Stimulated activated CD8-positive, alpha-beta memory T cell treated with anti-CD3 and anti-CD28 coated beads, Interleukin-4, amount 100 ng/mL, for 4 hours (primary cell): ENCODE measurements at places on chromosomes 6 and 20.

- DNase-seq: no peak
Observed at GRCh38 chr20:16397086-16397485, 176.2 kb downstream of the KIF16B start.

- no peak for DNase-seq
Observed at GRCh38 chr6:79874531-79875134, 72.7 kb downstream of the ELOVL4 start.

GRCh38 chr20:47701612-47702011 is 83.7 kb downstream of the SULF2 start:
- DNase-seq: no peak

- no peak for DNase-seq
Observed at GRCh38 chr20:54848262-54848661, 372.9 kb downstream of the DOK5 start.

GRCh38 chr20:31747640-31748039 is 8.6 kb downstream of the TPX2 start:
- DNase-seq: no peak

DNA sequence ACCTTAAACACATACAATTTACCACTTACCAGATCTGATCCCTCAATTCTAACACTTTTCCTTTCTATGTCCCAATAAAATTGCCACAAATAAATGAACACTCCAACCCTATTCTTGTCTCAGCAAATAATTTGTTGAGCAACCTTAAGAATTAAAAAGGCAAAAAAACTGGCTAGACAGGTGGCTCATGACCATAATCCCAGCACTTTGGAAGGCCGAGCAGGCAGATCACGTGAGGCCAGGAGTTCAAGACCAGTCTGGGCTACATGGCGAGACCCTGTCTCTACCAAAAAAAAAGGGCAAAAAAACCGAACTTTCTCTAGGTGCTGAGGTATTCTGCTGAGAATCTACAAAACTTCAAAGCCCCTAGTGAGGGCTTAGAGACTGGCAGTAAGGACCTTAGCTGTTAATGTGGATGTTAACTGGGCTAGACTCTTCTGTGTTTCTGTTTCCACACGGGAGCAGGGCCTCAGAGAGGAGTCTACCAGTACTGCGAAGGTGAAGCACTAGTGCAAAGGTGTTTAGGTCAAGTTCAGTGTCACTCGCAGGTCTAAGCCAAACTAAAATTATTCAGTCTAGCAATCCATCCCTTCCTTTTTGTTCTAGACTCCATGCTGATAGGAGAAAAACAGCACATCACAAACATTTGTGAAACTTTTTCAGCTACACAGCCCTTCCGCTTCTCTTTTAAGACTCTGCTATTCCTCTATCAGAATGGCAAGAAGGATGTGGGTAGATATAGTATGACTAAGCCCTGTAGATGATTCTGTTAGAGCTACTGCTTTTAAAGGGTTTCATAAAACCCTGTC is 2.6 kb downstream of the FASTKD5 start:
- no peak for DNase-seq

DNA sequence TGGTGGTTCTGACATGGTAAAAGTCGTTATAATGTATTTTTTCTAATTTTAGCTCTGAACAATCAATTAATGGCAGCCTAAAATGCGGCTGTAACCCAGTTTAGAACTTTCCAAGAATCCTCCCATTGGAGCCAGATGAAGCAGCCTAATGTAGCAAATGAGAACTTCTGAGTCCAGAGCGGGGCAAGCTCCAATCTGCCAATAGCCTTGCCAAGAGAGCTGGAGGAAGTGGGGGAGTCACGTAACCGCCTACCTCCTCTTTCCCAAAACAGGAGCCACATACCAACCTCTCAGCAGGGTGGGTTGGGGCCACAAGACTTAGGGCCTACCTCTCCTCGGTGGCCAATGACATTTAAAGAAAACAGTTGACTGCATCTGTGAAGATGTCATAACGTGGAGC is 230.6 kb downstream of the SOD2 start:
- DNase-seq: no peak

- DNase-seq: no peak
Observed at GRCh38 chr20:57399587-57400155, 8.5 kb downstream of the RBM38 start.

GRCh38 chr6:18545726-18546125 is 158.6 kb downstream of the RNF144B start:
- no peak for DNase-seq

GRCh38 chr6:63391203-63391970 is 71.6 kb upstream of the LGSN start:
- DNase-seq: no peak

DNA sequence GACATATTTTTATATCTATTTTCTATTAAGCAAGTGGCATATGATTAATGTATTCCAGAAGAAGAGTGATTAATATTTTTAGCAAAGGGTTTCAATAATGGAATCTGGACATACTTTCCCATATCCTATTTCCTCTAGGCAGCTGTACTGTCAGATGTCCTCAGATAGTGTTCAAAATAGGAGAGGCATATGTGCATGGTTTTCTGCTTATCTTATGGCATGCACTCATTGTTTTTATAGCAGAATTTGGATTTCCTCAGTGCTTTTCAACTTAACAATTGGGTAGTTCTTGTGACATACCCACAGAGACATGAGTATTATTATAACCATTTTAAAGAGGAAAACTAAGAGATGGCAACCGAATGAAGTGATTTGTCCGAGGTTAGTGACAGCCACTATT is 12.6 kb upstream of the SLC17A5 start:
- no peak for DNase-seq

GRCh38 chr6:37175332-37176267 is 5.6 kb downstream of the PIM1 start:
- no peak for DNase-seq

DNA sequence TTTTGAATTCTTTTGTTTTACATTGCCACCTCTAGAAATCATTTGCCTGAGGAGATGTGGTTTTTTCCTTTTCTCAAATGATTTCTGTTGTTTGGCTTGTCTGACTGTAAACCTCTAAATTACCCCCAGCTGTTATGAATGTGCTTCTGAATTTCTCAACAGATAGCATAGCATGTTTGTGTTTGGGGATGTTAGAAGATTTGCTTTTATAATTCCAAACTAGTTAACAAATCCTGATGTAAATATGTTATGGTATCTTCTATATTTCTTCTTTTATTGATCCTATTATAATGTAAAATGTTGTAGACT is 31.6 kb upstream of the EZR start:
- no peak for DNase-seq

DNA sequence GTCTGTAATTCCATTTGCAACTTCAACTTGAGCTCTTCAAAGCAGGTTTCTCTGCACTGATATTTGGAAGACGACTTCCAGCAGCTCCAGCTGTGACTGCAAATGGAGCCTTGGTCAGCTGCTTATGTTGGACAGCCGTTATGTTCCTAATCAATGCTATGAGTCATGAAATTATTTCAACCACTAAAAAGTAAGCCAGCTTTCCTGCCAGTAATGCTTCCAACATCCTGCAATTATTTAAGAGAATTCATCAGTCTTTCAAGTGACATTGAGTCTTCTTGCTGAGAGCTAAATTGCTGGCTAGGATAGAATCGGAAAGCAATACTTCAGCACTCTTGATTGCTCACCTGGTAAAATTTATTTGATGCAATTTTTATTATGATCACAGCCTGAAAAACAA is 375.7 kb downstream of the MMUT start:
- DNase-seq: no peak

GRCh38 chr6:105492706-105493673 is 90.1 kb upstream of the PREP start:
- no peak for DNase-seq

GRCh38 chr6:129901910-129902309 is 40.8 kb upstream of the TMEM244 start:
- no peak for DNase-seq

DNA sequence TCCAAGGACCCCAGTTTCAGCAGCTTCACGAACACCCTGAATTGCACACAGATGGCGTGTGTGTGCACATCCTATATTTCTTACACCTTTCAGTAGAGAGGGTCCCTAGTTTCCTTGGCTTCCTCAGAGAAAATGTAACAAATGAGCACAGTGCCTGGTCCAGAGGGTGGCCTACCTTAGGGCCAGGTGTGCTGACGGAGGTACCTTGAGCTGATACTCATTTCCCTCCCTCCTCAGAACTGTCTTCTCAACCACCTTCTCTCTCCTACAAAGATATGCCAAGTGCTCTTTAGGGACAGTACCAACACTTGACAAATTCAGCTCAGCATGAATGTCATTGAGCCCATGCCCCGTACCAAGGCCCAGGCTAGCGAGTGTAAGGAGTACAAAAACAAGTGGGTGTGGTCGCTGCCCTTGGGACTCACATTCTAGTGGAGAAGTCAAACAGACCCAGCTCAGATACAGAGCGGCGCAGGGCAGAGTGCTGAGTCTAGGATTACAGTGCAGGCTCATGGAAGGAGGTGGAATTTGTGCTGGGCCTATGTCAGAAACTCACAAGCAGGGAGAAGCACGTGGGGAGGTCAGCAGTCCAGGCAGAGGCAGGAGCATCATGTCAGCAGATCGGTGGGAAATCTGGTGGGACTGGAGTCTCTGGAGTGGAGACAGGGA is 9.6 kb upstream of the BPHL start:
- DNase-seq: no peak

DNA sequence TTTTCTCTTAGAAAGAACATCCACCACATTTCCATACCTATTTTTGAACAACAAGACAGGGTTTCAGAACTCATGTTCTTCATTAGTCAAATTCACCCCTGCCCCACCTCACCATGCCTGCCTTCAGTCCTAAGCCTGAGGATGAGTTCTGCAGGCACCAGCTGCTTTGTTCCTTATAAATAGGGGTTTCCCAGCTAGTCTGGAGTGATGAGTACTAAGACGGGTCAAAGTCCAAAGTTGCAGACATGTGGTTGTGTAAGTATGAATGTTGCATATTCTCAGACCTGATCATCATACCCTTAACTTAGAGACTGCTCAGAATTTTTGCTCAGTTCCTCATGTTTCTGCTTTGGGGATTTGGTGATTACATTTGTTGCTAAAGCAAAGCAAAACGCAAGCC is 257.7 kb upstream of the CDYL start:
- DNase-seq: no peak

DNA sequence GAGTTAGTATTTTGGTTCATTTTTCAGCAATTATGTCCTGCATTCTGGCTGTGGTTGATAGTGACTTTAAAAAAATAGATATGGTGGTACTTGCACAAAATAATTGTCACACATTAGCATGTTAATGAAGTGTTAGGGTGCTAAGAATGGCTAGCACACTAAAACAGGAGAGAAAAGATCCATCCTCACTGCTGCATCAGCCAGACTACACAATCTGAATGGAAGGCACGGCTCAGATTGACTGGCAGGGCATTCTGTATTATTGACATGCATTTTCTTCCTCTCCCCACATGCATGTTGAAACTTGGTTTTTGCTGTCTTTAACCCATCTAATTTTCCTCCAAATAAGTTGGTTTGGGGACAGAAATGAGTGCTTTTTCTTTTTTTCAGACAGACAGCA is 306.3 kb downstream of the PRL start:
- DNase-seq: no peak

GRCh38 chr6:56047931-56048540 is 172.6 kb upstream of the BMP5 start:
- no peak for DNase-seq
